ENCODE measurements at places on chromosomes 7 and 10. TPM values are rescaled to one million over a fixed set of nuclear protein-coding genes. Genes with fewer than 3 reads are reported as not detected.
A peak's percentile ranks its signal among the peaks of the same experiment; 100 is the strongest.

DNA sequence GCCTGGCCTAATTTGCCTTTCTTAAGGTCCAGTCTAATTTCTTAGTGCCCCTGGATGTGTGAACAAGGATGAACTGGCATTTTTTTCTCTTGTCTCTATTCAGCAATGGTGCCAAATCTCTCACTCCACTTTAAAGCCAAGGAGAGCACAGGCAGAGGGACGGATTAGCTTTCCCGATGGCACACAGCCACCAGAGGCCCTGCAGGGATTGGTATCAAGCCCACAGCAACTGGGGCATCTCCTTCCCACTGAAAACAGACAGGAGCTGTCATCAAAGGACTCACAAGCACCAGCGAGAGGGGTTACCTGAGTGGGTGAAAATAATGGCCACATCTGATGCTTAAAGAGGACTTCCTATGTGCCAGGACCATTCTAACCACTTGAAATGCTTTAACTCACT, 83.1 kb downstream of the ITIH5 start:
- DNase-seq, result no peak

Gene CAV2
- 76.4 TPM for total RNA-seq

Gene MUC12
- total RNA-seq, result 1.3 TPM

GRCh38 chr7:138975343-138976104, 5.7 kb downstream of the KIAA1549 start:
- DNase-seq, result no peak

DNA sequence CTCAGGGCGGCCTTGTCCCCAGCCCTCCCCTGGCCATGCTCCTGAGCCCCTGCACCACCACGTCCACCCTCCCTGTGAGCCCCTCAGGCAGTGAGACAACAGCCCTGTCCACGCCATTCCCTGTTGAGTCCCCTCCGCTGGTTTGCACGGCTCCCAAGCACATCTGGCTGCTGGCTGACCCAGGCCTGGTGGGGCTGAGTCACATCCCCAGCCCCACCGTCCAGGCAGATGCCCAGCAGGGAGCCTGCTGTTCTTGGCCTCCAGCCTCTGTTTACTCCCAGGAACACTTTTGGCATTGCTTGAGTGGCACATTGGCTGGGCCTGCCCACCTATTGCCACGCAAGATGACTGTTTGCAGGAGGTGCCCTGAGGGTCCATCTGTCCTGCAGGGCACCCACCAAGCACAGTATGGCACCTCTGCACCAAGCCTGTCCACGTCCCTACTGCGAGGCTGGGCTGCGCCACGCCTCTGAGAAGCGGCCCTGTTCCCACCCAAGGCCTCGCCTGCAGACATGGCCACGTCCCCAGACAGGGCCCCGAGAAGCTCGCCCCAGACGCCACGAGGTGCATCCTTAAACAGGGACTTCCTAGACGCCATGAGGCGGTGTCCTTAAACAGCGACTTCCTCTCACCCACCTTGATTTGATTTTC, 48.4 kb upstream of the INPP5A start:
- no peak for DNase-seq

Gene EIF3B
- 333 TPM for total RNA-seq

Gene CCDC146
- 8.8 TPM for total RNA-seq

DNA sequence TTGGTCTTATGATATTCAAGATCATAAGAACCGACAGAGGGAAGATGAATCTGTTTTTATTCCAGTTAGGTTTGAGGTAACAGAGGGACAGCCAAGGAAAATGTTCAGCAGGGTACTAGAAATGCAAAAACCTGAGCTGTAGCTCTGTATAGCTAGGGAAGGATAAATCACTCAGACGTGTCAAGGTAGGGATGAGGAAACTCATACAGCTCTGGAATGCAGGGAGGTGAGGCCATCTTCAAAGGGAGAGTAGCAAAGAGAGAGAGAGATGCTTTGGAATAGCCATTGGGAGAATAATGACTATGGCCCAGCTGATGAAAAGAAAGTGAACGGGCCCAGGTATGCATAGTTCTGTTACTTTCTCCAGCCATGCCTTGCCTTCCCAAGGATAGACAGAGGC, 77.8 kb downstream of the PAX2 start:
- DNase-seq, result no peak

GRCh38 chr7:101563943-101564777, 64.9 kb downstream of the MYL10 start:
- DNase-seq, result no peak

DNA sequence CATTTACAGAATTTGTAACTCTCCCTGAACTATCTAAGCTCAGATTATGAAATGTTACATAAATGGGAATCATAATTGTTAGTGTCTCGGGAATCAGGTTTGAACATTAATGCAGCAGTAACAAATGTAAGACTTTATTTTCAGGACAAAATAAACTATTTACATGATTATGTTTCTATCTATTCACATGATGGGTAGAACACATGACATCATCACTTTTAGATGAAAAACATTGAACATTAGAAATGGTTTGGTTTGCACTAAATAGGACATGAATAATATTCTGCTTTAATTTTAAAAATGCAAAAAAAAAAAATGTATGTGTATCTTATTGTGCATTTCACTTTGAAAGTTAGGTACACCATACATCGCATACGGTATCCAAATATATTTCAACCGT, 745.5 kb upstream of the POT1 start:
- no peak for DNase-seq

GRCh38 chr10:3090914-3091787, 23.8 kb downstream of the PFKP start:
- peak; percentile 77 for DNase-seq

GRCh38 chr10:103884681-103885139, 29.3 kb upstream of the SH3PXD2A start:
- DNase-seq, result peak; percentile 52

GRCh38 chr10:102406815-102407214, 11.3 kb downstream of the NFKB2 start:
- no peak for DNase-seq

DNA sequence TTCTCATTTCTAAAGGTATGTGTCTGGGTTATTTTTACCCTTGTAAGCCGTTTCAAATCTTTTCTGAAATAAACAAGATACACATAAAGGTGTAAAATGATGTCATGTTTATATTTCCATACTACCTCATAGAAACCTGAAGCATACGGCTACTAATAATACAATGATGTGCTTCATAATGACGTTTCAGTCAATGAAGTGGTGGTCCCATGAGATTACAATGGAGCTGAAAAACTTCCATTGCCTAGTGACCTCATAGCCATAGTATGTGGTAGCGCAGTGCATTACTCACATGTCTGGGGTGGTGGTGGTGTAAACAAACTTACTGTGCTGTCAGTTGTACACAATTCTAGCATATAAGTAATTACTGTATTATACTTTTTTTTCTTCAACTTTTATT, 24.9 kb downstream of the EPDR1 start:
- no peak for DNase-seq

- DNase-seq, result no peak
Observed at GRCh38 chr7:93949423-93949822, 27.9 kb downstream of the GNG11 start.

GRCh38 chr10:49350846-49351532, 44.9 kb downstream of the DRGX start:
- DNase-seq, result no peak

GRCh38 chr7:12638851-12639456, 48.5 kb upstream of the ARL4A start:
- DNase-seq, result no peak

GRCh38 chr7:80804589-80804988, 114.3 kb downstream of the SEMA3C start:
- DNase-seq, result no peak

DNA sequence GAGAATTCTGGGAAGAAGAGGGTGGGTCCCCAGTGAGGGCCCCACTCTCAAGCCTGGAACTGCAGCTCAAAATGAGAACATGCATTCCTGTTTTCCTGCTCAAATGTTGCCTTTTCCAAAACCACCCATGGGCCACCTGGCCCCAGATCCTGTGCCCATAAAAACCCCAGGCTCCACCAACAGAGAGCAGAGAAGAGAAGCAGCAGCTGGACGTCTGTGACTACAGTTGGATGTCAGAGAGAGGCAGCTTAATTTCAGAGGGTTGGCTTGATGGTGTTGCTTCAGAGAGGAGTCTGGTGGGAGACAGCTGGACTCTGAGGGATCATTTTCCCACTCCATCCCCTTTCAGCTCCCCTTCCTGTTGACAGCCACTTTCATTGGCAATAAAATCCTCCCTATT, 256.4 kb downstream of the FZD1 start:
- no peak for DNase-seq

Gene ADRB1
- 0.47 TPM for total RNA-seq

Gene FAM180A
- total RNA-seq, result not detected

DNA sequence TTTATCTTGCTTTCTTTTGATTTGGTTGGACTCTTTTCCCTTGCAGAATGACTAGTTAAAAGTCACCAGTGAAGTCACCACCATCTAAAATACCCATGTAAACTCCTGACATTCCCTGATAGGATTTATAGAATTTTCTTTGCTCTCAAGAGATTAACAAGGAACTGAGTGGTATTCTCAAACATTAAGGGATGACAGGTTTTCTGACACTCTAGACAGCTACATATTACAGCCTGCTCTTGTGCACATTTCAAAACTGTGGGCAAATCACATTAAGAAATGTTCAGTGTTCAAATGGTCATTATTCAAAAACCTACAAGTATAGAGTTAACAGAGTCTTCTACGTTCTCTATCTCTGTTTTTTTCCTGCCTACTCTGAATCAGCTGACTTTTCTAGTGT, 15.8 kb upstream of the ACSM6 start:
- no peak for DNase-seq

DNA sequence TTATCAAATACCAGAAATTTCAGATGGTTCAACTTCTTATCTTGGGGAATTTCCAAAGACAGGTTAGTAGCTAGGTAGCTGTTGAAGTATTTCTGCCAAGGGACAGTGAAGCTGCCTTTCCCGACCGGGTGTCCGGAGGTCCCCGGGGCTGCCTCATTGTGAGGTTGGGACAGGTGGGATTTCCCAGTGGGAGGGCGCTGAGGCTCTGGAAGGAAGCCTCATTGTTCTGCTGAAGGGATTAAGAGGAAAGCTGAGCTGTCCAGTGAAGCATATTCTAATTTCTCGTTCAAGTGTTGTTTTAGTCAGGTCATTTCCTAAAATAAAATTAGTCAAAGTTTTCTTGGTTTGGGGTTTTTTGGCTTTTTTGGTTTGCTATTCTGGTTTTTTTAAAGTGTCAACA, 244.2 kb downstream of the MGMT start:
- DNase-seq, result no peak

Gene SOSTDC1
- 13.9 TPM for total RNA-seq

DNA sequence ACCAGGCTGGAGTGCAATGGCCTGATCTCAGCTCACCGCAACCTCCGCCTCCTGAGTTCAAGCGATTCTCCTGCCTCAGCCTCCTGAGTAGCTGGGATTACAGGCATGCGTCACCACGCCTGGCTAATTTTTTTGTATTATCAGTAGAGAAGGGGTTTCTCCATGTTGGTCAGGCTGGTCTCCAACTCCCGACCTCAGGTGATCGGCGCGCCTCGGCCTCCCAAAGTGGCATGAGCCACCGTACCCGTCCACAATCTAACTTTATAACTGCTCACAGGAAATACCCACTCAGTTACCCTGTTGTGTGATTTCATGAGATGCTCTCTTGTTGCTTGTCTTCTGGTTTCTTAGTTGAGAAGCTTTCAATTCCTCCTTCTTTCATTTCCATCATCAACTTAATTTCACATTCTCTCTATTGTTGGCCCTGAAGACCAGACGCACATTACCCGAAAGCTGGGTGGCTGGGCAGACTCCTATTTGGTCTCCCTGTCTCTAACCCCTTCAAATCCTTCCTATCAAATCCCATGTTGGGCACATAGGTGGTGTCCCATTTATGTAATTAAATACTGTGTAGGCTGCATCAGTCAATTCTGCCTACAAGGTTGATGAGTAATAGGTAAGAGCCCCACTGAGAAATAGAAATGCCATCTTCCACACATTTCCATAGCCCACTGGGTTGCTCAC, 1.1 kb upstream of the GSTO2 start:
- DNase-seq, result no peak

Gene LIPK
- not detected for total RNA-seq

- DNase-seq, result no peak
Observed at GRCh38 chr7:5088906-5089305, 43.2 kb downstream of the RBAK start.

- peak; percentile 3 for DNase-seq
Observed at GRCh38 chr7:84783141-84783778, 403.6 kb downstream of the SEMA3D start.

GRCh38 chr10:23540401-23541030, 101.6 kb downstream of the OTUD1 start:
- no peak for DNase-seq

GRCh38 chr10:125624800-125625199, 58.2 kb downstream of the TEX36 start:
- no peak for DNase-seq

DNA sequence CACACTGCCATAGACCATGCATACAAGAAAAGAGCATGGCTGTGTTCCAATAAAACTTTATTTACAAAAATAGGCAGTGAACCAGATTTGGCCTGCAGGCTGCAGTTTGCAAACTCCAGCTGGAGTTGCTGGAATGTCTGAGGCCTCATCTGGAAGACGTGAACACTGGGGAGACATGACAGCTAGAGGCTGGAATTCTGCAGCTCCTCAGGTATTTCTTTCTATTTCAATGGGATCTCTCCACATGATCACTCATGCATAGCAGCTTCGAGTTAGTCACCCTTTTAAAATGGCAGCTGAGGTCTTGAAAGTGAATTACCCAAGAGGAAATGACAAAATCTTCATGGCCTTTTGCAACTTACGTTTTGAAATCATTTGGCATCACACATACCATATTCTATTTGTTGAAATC, 52.6 kb upstream of the BET1 start:
- no peak for DNase-seq

- DNase-seq, result no peak
Observed at GRCh38 chr10:52668024-52668423, 104.6 kb downstream of the MBL2 start.

DNA sequence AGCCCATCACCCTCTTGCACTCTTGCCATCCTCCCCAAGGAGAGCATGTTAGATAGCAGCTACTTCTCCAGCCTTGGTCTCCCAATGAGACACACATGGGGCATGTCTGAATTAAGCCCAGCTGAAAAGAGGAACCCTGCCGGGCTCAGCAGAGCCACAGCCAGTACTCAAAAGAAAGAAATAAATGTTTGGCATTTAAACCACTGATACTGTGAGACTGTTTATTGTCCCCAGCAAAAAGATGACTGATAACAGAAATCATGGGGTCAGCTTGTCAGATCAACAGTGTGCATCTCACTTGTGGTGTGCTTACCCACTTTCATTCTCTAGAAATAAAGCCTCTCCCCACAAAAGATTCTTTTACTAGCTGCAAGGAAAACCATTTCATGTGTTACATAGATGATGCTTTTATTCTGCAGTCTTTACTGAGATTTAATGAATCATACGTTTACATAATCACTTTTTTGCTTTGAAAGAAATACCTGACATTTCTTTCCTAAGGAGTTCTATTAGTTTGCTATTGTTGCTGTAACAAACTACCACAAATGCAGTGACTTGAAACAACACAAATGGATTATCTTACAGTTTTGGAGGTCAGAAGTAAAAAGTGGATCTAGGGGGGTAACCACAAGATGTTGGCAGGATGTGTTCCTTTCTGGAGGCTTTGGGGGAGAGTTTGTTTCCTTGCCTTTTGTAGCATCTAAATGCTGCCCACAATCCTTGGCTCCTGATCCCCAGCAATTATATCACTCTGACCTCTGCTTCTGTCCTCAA, 20.9 kb downstream of the ANKRD7 start:
- DNase-seq, result no peak

All from Calu3 (cell line).